ELF-1 (cell line): ENCODE measurements at places on chromosomes 7 and 10.

- DNase-seq: no peak
These were observed 173.8 kb downstream of the DIP2C start for GRCh38 chr10:515674-516073.

DNA sequence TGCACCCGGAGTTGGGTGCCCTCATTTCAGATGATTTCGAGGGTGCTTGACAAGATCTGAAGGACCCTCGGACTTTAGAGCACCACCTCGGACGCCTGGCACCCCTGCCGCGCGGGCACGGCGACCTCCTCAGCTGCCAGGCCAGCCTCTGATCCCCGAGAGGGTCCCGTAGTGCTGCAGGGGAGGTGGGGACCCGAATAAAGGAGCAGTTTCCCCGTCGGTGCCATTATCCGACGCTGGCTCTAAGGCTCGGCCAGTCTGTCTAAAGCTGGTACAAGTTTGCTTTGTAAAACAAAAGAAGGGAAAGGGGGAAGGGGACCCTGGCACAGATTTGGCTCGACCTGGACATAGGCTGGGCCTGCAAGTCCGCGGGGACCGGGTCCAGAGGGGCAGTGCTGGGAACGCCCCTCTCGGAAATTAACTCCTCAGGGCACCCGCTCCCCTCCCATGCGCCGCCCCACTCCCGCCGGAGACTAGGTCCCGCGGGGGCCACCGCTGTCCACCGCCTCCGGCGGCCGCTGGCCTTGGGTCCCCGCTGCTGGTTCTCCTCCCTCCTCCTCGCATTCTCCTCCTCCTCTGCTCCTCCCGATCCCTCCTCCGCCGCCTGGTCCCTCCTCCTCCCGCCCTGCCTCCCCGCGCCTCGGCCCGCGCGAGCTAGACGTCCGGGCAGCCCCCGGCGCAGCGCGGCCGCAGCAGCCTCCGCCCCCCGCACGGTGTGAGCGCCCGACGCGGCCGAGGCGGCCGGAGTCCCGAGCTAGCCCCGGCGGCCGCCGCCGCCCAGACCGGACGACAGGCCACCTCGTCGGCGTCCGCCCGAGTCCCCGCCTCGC is at the start of gene EGFR:
Gene EGFR (plus strand): TSS at position 657 of the 830 bp plus-strand sequence. CDS start 261 bp downstream, outside the sequence.
- no peak for DNase-seq

- no peak for DNase-seq
These were observed 341.1 kb downstream of the CXCL12 start for GRCh38 chr10:44043646-44044375.

DNA sequence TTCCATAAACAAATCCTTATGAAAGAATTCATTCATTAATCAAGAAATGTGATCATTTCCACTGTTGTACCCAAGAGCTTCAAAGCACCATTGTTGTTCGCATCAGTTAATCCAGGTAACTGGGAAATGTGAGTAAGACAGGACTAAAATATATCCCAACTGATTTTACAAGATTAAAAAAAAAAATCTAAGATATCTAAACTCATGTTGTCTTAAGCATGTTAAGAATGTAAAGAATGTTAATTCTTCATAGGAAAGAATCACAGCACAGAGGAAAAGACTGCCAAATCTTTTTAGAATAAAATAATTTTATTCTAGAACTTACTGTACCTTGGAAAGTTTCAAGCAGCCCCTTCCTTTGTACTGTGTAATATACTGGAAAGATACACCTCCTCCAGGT is 16.4 kb downstream of the FZD1 start:
- no peak for DNase-seq

DNA sequence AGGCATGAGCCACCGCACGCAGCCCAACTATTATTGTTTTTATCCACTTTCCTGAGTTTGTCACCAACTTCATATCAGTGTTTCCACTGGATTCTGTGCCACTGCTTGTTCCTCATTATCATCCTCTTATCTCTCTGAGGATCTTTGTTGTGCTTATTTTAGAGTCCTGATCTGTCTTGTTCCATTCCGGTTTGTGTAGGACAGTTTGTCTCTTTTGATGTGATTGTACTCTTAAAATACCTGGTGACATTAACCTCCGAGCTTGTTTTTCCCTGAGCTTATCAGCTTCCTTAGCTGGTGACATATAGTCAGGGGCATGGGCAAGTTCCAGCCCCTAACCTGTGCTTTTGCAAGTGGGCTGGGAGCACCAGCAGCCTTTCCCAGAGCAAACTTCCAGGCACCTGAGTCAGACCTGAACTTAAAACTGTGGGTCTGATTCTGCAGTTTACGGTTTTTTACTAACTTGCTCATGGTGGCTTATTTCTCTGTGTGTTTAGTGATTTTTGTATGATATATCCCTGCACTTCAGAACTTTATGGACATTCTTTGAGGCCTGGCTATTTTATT is 23.1 kb upstream of the FMC1 start:
- DNase-seq: no peak

GRCh38 chr10:133294189-133294588 is 14.5 kb downstream of the TUBGCP2 start:
- no peak for DNase-seq

GRCh38 chr10:35079763-35080162 is 10.4 kb downstream of the CUL2 start:
- no peak for DNase-seq
